ENCODE measurements at places on chromosomes 4 and X. TPM values are rescaled to one million over a fixed set of nuclear protein-coding genes. Genes with fewer than 3 reads are reported as not detected.
A peak's percentile ranks its signal among the peaks of the same experiment; 100 is the strongest.

Gene COX7B2
- not detected for total RNA-seq

- ATAC-seq: peak; percentile 18
These were observed 7.2 kb downstream of the ZNF185 start for GRCh38 chrX:152905081-152905420.

Gene PLP1
- total RNA-seq: 0.70 TPM

- no peak for ATAC-seq
These were observed 8.2 kb upstream of the PPP2R2C start for GRCh38 chr4:6480534-6481088.

Gene PDGFRA
- 0.85 TPM for total RNA-seq

DNA sequence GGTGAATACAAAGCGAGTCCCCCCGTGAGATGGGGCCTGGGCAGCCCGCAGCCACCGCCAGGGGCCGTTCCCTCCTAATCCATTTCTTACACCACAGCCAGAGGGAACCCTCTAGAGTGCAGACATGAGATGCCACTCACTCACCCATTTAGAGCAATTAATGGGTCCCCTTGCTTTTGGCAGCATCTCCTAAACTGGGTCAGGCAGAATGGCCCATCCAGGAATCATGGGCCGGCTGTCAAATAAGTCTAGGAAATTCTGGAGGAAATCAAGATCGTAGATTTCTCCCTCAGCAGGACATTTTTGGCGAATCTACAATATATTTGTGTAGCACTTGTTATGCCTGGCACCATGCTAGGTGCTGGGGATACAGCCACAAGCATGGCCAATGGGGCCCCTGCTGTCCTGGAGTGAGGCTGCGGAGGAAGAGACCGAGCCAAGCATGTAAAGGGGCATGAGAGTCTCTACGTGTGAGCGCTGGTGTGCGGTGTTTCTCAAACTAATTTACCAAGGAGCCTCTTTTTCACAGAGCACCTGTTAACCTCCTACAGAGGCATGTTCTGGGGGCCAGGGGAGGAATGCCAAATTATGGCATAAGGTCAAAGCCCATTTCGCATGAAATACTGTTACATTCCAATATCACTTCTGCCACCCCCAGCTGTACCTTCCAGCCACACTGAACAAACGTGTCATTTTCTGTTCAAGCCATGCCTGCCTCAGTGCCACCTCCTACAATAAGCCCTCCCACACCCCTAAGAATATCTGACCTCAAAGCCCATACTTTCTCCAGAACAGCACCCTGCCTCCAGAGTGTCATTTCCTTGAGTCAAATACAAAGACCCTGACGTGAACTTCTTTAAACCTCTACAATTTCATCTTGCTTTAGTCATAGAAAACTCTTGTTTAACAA lies 28.1 kb upstream of the JAKMIP1 start:
- no peak for ATAC-seq

Measured in motor neuron (in vitro differentiated cells).